Tongue (tissue), 3 donors: ENCODE measurements at places on chromosomes 5 and 9.

- DNase-seq, result peak; percentile 27
These were observed 287.5 kb downstream of the ELAVL2 start for GRCh38 chr9:23538461-23539003.

DNA sequence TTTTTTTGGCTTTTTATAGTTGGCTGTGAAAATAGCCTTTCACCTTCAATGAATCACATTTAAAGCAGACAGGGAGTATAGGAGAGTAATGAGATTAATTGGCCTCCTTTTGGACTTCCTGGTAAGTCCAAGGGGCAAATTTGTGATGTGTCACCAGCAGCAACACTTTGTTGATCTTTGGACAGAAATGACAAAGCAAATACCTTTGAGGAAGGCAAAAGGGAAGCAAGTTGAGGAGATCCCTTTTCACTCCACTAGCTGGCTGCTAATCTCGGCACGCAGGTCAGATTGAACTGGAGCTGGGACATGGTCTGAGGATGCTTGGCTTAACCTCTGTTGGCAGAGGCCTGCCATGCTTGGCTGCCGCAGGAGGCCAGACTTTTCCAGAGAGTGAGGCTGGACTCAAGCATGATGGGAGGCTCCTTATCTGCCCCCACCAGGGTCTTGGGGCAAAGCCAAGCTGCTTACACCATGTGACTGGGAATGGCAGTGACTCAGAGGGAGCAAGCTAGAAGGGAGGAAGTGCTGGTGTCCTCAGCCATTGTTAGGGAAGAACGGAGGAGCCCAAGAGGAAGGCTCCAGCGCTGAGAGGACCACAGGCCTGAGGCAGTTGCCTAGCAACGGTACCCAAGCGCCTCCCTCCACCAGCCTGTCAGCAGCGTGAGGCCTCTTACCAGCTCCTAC, 174.5 kb upstream of the MAP1B start:
- no peak for DNase-seq

GRCh38 chr5:34847552-34847951, 8.6 kb downstream of the TTC23L start:
- no peak for DNase-seq

DNA sequence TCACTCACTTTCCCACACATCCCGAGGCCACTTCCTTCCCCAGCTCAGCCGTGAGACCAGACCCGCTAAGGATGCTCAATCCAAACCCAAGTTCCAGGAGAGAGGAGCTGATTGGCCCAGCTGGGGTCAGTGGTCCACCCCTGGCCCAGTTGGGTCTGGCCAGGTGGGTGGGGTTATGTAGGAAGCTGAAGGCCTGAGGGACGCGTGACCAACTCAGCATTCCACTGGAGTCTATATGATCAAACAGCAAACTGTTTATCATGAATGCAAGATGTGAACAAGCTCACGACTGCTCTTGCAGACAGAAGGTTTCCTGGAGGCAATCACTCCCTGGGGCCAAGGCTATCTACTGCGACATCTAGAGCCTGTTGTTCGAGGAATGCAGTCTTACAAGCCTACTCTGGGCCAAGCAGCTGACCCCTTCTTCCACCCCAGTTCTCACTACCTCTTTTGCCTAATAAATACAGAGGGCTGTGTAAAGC, 4.9 kb upstream of the RAPGEF1 start:
- DNase-seq, result no peak

- DNase-seq, result no peak
These were observed 63.4 kb downstream of the ANKRD33B start for GRCh38 chr5:10627160-10627701.

DNA sequence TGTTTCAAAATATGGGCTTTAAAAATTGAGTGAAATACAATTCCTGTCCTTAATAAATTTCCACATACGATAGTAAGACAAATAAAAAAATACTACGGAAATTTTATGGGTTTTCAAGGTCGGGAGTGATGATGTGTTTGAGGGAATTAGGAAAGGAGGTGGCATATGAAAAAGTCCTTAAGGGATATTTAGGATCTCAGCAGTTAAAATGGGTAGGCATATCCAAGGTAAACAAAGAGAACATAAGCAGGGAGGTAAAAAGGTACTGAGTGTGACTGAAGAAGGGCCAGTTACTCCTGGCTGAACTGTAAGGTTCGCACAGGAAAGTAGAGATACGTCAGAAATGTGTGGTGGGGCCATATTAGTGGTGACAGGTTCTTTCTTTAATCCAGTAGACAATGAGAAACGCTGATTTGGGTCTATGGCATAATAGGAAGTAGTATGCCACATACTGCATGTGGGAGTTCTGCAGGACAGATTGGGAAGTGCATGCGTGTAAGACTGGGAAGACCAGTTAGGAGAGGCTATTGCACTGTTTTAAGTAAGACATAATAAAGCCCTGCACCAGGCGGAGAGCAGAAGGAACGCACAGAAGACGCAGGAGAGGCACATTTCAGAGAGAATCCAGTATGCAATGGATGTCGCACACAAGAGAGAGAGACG, 937 bp upstream of the HMGCR start:
- peak; percentile 74 for DNase-seq

- no peak for DNase-seq
These were observed 285.0 kb upstream of the ADAMTSL1 start for GRCh38 chr9:18188971-18189370.

DNA sequence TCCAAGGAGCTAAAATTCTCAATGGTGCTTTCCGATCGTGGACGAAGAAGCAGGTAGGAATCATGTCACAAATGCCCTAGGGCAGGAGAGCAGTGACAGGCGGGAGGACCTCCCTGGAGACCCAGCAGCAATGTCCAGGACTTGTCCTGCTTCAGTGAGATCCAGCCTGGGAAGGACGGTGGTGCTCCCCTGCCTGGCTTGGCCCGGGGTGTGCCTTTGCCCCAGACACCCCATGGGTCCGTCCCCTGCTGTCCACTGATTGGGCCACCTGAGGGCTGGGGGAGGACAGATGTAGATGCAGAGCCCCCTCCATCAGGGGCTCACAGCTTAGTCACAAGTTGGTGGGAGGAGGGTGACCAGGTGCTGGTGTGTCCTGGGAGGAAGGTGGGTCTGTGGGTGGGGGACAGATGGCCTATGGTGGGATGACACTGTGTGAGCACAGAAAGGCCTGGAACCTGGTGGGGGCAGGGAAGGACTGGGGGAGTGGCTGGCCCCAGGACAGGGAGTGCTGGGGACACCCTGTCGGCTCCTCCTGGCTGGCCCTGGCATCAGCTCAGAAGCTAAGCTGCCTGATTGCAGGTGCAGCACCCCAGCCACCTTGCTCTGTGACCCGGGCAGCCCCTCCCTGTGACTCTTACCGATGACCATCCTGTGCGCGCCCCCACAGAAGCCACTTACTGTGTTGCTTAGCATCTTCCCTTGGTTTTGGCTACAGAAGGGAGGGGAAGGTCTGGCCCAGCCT, 82.0 kb downstream of the PHF2 start:
- DNase-seq, result no peak

DNA sequence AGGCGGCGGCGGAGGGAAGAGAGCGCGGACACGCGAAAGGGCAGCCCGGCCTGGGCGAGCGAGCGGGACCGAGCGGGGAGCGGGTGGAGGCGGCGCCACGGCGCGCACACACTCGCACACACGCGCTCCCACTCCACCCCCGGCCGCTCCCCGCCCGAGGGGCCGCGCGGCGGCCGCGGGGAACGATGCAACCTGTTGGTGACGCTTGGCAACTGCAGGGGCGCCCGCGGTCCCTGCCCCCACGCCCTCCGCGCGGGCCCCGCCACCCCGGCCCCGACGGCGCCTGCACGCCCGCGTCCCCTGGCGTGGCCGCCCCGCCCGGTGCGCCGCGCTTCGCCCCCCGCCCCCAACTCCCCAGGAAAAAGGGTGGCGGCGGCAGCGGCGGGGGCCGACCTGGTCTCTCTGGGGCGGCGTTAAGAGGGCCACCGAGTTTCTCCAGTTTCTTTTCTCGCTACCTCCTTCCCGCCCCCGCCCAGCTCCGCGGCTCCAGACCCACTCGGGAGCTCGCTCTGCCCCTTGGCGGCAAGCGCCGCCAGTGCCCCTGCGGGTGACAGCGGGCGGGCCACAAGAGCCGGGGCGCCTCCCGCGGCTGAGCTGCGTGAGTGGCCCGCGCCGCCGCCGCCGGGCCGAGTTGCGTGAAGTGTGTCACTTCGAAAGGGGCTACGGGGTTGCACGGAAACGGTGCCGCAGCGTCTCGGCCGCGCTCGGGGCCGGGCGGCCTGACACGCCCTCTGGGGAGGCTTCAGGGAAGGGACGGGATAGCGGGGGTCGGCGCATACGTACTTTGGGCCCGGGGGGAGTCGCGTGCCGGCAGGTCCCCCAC, at the start of gene NR3C1:
Gene NR3C1 (minus strand): TSS at position 94 of the 823 bp plus-strand sequence. CDS start 2,847 bp downstream, outside the sequence.
- peak; percentile 94 for DNase-seq

GRCh38 chr9:116223926-116224325, 70.3 kb downstream of the PAPPA start:
- no peak for DNase-seq

DNA sequence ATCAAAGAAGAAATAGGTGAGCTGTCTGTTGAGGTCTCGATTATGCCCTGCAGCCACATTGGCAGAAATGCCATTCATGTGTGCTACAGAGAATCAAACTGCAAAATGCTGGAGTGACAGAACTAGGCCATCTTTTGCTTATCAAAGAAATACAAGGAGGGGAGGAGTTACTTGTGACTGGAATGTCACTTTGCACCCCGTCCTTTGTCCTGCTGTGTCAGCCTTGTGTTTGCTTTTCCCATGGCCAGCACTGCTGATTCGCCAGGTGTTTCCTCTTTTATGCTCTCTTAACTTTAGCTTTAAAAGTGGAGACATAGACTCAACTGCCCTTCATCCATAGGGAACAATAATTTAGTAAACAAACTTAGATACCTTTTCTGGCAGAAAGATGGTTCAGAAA, 54.3 kb downstream of the SLC46A2 start:
- no peak for DNase-seq

DNA sequence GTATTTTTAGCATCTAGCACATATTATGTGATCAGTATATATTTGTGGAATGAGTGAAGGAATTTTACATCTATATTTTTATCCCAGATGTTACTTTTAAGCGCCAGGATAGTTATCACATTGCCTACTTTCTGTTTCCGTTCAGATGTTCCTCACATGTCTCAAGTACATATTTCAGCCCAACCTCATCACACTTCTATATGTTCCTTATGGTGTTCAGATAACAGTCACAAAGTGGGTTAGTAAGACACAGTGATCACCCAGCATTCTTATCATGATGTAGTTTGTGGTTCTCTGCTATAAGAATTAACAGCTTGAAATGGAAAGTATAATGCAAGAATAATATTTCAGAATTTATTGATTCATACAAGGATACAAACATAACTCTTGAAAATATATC, 170.0 kb upstream of the RASA1 start:
- DNase-seq, result no peak

GRCh38 chr9:137530331-137530730, 19.9 kb downstream of the PNPLA7 start:
- no peak for DNase-seq

DNA sequence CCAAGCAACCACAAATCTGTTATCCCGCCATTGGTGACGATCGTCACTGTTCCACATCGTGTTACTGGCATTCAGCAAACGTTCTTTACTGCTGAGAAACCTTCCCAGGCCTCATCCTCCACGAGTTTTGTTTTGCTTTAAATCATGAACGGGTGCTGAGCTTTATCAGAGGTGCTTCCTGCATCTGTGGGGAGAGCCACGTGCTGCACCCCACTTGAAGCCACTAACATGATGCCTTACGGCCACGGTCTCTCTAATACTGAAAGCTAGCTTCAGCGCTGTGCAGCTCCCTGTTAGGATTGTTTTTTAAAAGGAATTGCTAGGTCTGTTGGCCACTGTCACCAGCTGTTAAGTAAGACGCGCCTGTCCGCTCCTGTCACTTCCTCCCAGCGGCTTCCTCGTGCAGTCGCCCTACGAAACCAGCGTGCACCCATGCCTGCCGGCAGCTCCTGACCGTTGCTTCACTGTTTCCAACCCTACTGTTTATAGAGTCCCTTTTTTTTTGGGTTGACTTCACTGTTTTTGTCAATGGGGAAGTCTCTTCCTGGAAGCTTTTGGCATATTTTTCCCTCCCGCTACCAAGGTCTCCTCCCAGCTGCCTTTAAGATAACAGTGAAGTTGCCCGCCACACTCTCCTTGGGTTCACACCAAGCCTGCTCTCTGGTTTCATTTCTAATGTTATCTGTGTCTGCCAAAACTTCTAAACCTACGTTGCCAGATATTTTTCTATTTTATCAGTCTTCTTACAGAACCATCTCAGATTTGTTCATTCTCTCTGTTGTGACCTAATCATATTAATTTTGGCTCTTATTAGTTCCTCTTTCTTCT, 20.3 kb downstream of the LPCAT1 start:
- peak; percentile 17 for DNase-seq

DNA sequence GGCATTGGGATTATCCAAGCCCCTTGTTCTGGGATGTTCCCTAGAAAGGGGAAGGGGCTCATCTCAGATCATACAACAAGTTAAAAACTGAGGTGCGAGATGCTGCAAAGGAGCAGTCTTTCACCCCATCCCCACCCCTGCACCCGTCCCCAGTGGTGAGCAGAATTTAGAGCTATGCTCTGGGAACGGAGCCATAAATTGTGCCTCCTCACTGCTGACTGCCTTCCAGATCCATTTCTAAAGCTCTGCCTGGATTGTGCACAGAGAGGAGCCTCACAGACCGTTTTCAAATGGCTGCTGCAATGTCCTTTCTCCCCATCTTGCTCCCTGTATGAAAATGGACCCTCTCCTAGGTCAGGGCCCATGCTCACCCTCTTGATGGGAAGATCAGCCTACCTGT, 8.3 kb downstream of the SLC25A48 start:
- DNase-seq, result no peak

- no peak for DNase-seq
These were observed 7.6 kb downstream of the GFI1B start for GRCh38 chr9:132986114-132986513.

GRCh38 chr9:133403766-133404453, 13.9 kb downstream of the REXO4 start:
- no peak for DNase-seq

GRCh38 chr5:93600409-93601070, 17.5 kb downstream of the NR2F1 start:
- DNase-seq, result peak; percentile 36

GRCh38 chr5:35618304-35618636, 607 bp downstream of the SPEF2 start:
- DNase-seq, result no peak

DNA sequence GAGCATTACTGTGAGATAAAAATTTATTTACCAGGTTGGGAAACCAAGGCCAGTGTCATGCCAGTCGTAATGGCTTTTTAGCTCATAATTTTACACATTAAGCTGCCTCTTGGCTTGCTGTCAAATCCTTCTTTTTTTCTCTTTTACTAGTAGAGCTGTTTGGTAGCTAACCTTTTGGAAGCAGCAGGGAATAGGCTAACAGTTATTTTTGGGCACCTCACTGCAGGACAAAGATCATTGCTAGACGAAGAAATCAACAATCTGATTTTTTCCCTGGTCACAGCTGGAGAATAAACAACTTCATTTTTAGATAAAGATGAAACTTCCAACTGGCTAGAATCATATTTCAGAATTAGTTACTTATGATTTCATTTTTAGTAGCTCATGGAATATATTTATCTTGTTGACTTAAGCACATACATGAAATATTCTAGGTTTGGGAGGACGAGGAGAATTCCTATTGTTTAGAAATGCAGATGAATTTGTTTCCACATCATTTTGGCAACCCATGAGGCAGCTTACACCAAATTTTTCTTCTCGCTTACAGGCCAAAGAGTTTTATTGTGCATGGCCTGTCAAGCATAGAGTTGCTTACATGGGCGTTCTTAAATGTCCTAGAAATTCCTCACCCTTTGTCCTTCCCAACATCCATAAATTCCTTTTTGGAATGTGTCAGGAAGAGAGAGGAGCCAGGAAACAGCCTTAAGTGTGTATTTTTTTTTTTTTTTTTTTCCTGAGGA, 19.6 kb downstream of the TNC start:
- peak; percentile 45 for DNase-seq

- DNase-seq, result no peak
These were observed 648.5 kb upstream of the WWC1 start for GRCh38 chr5:167642779-167643517.
